ENCODE measurements at places on chromosomes 5 and 9. TPM values are rescaled to one million over a fixed set of nuclear protein-coding genes. Genes with fewer than 3 reads are reported as not detected.

DNA sequence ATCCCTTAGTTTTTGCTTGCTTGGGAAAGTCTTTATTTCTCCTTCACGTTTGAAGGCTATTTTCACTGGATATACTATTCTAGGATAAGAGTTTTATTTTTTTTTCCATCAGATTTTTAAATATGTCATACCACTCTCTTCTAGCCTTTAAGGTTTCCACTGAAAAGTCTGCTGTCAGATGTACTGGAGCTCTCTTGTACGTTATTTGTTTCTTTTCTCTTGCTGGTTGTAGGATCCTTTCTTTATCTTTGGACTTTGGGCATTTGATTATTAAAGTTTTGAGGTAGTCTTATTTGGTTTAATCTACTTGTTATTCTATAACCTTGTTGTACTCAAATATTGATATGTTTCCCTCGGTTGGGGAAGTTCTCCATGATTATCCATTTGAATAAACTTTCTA, 848.4 kb upstream of the COX7C start:
- H3K27ac ChIP-seq = no peak overlapping the region
- H3K27me3 ChIP-seq = no peaks in the 10 kb centered on the region
- no peak for DNase-seq
- no peaks in the 10 kb centered on the region for H3K4me1 ChIP-seq

- H3K27ac ChIP-seq = no peak overlapping the region
- peaks cover 39% of the 10 kb centered on the region for H3K27me3 ChIP-seq
- peaks cover 1% of the 10 kb centered on the region for H3K36me3 ChIP-seq
- H3K4me3 ChIP-seq = peak overlapping the region; percentile 37
- DNase-seq = peak; percentile 30
- H3K4me1 ChIP-seq = peaks cover 18% of the 10 kb centered on the region
Measured at GRCh38 chr5:157994906-157995519, 136.1 kb upstream of the CLINT1 start.

DNA sequence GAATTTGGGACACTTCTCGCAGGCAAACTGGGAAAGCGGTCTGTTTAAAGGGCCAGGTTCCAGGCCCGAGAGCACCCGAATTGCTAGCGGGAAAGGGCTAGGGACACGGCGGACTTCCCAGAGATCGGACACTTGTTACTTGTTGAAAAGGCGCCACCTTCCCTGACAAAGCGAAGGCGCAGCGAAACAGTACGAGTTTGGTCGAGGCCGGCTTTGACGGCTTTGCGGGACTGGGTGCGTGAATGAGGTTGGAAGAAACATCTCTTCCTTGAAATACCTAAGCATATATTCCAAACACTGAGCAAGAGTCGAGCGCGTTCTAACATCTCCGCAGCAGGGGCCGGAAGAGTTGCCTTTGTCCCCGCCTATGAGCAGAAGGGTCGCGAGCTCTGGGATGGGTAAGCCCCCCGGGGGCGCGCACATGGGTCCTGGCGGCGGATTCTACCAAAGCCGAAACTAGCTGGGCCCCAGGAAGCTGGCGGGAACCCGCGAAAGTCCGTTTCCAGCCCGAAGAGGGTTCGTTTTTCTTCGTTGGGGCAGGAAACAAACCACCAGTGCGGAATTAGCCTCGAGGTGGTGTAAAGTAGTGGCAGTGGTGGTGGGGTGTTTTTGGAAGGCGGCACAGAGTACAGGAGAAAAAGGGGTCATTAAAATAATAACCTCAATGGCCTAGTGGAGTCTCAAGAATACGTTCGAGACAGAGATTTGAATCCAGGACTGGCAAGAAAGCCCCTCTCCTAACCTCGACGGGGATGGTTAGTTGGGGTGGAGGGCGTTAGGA, 1.5 kb downstream of the GDNF start:
- H3K4me3 ChIP-seq = peak overlapping the region; percentile 64
- no peak for DNase-seq
- peaks cover 20% of the 10 kb centered on the region for H3K4me1 ChIP-seq
- peaks cover 2% of the 10 kb centered on the region for H3K36me3 ChIP-seq
- peaks cover 79% of the 10 kb centered on the region for H3K27me3 ChIP-seq

- H3K4me3 ChIP-seq = no peak overlapping the region
- H3K4me1 ChIP-seq = no peaks in the 10 kb centered on the region
- H3K36me3 ChIP-seq = no peaks in the 10 kb centered on the region
- no peak overlapping the region for H3K27ac ChIP-seq
- peaks cover 10% of the 10 kb centered on the region for H3K27me3 ChIP-seq
- DNase-seq = no peak
Measured at GRCh38 chr5:142626786-142627185, 59.1 kb downstream of the FGF1 start.

GRCh38 chr5:157785801-157786200, 42.3 kb downstream of the LSM11 start:
- H3K4me1 ChIP-seq = no peaks in the 10 kb centered on the region
- no peaks in the 10 kb centered on the region for H3K27me3 ChIP-seq
- no peak overlapping the region for H3K27ac ChIP-seq

GRCh38 chr5:80930940-80931339, 29.2 kb upstream of the RASGRF2 start:
- H3K36me3 ChIP-seq = no peaks in the 10 kb centered on the region
- H3K4me1 ChIP-seq = peaks cover 3% of the 10 kb centered on the region
- H3K4me3 ChIP-seq = no peak overlapping the region
- H3K27ac ChIP-seq = no peak overlapping the region
- DNase-seq = no peak

DNA sequence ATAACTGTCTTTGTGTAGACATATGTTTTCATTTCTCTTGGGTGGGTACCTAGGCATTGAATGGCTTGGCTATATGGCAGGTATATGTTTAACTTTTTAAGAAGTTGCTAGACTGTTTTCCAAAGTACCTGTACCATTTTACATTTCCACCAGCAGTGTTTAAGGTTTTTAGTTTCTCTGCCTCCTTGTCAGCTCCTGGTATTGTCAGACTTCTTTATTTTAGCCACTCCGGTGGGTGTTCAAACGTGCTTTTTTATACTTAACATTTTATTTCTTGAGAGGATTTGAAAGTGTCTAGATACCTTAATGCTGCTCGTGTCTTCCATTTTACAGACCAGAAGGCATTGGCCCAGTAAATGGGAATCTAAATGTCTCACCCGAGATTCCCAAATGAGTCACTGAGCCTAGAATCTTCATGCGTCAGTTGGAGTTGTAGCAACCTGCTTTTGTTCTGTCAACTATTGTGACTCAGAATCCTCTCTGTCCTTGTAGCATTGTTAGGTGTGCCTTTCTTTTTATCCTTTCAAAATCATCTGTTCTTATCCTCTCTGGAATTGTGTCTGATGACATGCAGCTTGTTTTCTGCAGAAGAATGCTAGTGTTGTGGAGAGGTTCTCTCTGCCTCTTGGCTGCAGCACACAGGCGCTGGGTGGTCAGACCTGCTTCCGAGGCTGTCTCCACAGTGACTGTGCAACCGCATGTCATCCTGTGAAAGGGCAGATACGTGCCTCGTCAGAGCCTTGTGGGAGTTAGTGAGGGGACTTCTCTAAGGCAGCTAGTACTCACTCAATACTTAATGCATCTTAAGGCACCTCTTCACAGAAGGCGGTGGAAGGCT, 291.8 kb downstream of the AOPEP start:
- no peak for DNase-seq
- H3K36me3 ChIP-seq = peaks cover 11% of the 10 kb centered on the region
- H3K4me1 ChIP-seq = peaks cover 6% of the 10 kb centered on the region
- no peak overlapping the region for H3K27ac ChIP-seq

- no peaks in the 10 kb centered on the region for H3K27me3 ChIP-seq
- no peak overlapping the region for H3K27ac ChIP-seq
- H3K36me3 ChIP-seq = peaks cover 35% of the 10 kb centered on the region
- no peak overlapping the region for H3K4me3 ChIP-seq
- DNase-seq = no peak
Measured at GRCh38 chr5:55437859-55438206, 96.9 kb downstream of the PLPP1 start.

GRCh38 chr9:78565481-78565880, 268.6 kb downstream of the PSAT1 start:
- no peaks in the 10 kb centered on the region for H3K27me3 ChIP-seq
- H3K4me3 ChIP-seq = no peak overlapping the region
- DNase-seq = no peak

GRCh38 chr5:174247301-174247700, 201.8 kb downstream of the NSG2 start:
- H3K4me1 ChIP-seq = no peaks in the 10 kb centered on the region
- no peak overlapping the region for H3K4me3 ChIP-seq
- no peaks in the 10 kb centered on the region for H3K27me3 ChIP-seq
- no peak for DNase-seq
- no peak overlapping the region for H3K27ac ChIP-seq

DNA sequence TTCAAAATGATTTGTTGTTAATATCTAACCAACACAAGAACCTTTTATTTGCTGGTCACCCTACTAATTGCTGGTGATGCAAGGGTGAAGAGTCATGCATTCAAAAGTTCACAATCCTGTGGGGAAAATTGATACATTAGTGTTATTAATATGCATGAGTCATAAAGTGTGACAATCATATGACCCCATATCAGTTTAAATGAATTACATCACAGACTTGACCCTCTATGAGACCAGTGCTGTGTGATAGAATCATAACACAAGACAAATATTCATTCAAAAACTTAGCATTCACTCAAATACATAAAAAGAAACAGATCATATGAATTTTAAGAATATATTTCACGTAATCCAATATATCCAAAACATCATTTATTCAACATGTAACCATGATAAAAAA, 304.6 kb upstream of the CDH12 start:
- no peaks in the 10 kb centered on the region for H3K4me1 ChIP-seq
- H3K27me3 ChIP-seq = no peaks in the 10 kb centered on the region
- H3K36me3 ChIP-seq = no peaks in the 10 kb centered on the region
- no peak overlapping the region for H3K27ac ChIP-seq

- no peak for DNase-seq
- H3K36me3 ChIP-seq = no peaks in the 10 kb centered on the region
- no peak overlapping the region for H3K27ac ChIP-seq
Measured at GRCh38 chr5:112958093-112959088, 18.2 kb upstream of the DCP2 start.

Gene SPATA31A3
- not detected for total RNA-seq

Gene IFNA13
- total RNA-seq = not detected

Gene ARID3C
- total RNA-seq = not detected

Gene TERT
- 12.5 TPM for total RNA-seq

Gene SPAAR
- not detected for total RNA-seq

Gene CDHR2
- 0.08 TPM for total RNA-seq

Gene PPP2R2B
- total RNA-seq = not detected

Gene DMXL1
- 28.2 TPM for total RNA-seq

Gene STKLD1
- 1.5 TPM for total RNA-seq

Gene GPR150
- 0.22 TPM for total RNA-seq

Gene NOL8
- 95.5 TPM for total RNA-seq

Gene FOXE1
- total RNA-seq = 0.05 TPM

Gene FREM1
- not detected for total RNA-seq

Gene HRCT1
- not detected for total RNA-seq
